ENCODE measurements at places on chromosomes 12 and 14. TPM values are rescaled to one million over a fixed set of nuclear protein-coding genes. Genes with fewer than 3 reads are reported as not detected.

GRCh38 chr12:80222261-80222660, 122.9 kb downstream of the OTOGL start:
- no peak overlapping the region for H3K27ac ChIP-seq
- no peaks in the 10 kb centered on the region for H3K4me1 ChIP-seq
- H3K4me3 ChIP-seq = no peak overlapping the region
- no peak for DNase-seq
- H3K27me3 ChIP-seq = no peaks in the 10 kb centered on the region

DNA sequence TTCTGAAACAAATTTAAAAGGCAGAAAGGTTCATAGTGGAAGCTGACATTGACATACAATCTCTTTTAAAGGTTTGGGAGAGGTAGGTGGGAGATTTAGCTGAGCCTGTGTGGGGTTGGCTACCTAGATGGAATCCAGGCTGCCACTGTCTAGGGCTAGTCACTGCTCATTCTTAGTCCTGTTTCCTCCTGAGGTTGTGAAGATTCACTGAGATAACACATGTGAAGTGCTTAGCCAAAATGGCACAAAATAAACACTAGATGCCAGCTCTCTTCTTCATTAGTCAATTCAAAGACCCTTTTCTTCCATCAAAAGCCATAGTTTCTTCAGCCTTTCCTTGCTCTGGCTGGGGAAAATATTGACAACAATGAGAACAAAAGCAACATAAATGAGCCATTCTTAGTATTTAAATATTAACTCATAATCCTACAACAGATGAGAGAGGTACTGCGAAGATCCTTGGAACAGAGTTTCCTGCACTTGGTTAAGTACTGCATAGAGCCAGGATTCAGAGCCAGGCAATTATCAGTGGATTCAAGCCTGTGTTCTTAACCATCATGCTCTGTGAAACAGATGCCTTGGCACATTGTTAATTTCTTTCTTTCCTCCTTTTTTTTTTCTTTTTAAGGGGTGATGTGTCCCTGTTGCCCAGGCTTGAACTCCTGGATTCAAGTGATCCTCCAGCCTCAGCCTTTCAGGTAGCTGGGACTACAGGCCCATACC, 3.5 kb downstream of the MYF6 start:
- H3K4me3 ChIP-seq = peak overlapping the region; percentile 67
- H3K4me1 ChIP-seq = peaks cover 15% of the 10 kb centered on the region
- no peaks in the 10 kb centered on the region for H3K36me3 ChIP-seq
- H3K27me3 ChIP-seq = peaks cover 18% of the 10 kb centered on the region

DNA sequence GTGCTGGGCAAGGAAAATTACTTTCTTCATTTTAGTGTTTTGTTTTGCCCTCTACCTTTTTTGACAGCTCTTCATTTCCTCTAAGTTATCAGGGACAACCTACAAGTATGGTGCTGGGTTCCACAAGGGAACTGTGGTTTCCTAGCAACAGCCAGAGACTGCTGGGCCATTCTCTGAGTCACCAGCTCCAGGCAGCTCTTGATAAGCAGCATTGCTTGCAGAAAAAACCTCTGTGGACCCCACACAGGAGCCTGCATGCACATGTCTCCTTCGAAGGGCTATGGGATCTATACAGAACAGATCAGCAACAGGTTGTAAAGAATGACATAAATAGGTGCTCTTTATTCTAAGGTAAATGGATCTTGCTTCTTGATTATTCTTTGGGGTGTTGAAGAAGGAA, 81.0 kb upstream of the CCDC196 start:
- no peaks in the 10 kb centered on the region for H3K27me3 ChIP-seq
- no peak for DNase-seq
- no peak overlapping the region for H3K27ac ChIP-seq
- no peak overlapping the region for H3K4me3 ChIP-seq

The ENDOU gene
- total RNA-seq = 0.31 TPM

DNA sequence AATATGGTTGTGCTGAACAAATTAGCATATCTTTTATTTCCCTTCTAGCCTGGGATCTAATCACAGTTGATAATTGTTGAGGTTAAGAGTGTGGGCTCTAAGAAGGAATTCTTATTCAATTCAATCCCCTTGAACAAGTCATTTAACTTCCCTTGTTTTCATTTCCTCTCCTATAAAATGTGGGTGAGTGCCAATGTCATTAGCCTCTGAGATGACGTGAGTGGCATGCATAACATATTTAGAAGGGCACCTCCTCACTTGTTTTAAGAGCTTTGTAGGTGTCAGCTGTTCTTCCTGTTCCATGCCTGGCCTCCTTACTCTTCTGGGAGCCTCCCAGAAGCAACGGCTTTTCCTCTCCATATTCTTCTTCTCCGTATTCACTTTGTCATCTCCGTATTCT, 155.4 kb upstream of the NEDD1 start:
- no peak for DNase-seq
- H3K36me3 ChIP-seq = no peaks in the 10 kb centered on the region
- H3K4me1 ChIP-seq = no peaks in the 10 kb centered on the region
- H3K4me3 ChIP-seq = no peak overlapping the region
- H3K27ac ChIP-seq = no peak overlapping the region

DNA sequence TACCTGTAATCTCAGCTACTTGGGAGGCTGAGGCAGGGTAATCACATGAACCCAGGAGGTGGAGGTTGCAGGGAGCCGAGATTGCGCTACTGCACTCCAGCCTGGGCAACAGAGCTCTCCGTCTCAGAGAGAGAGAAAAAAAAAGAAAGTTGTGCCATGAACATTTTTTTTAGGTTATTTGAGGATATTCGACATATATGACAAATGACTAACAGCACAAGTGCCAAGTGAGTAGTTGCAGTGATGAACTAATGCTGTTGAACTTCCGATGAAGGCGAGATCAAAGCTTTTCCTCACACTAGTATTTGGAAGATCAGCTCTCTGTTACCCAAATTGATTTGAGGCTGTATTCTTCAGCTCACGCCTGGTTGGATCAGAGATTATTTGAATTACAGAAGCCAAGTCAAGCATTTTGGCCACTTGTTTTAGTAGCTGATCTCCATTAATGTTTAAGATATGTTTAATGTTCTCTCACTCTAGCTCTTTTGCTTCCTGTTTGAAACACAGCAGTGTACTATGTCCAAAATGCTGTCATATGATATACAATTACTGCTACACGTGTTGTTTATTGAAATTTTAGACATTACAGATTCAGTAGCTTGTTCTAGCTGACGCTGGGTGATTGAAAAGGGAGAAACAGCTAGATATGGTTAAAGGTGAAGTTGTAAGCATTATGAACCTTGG, 43.4 kb downstream of the WDR20 start:
- peak overlapping the region; percentile 31 for H3K27ac ChIP-seq
- DNase-seq = no peak
- H3K4me1 ChIP-seq = peaks cover 19% of the 10 kb centered on the region

The EML1 gene
- 39.6 TPM for total RNA-seq

DNA sequence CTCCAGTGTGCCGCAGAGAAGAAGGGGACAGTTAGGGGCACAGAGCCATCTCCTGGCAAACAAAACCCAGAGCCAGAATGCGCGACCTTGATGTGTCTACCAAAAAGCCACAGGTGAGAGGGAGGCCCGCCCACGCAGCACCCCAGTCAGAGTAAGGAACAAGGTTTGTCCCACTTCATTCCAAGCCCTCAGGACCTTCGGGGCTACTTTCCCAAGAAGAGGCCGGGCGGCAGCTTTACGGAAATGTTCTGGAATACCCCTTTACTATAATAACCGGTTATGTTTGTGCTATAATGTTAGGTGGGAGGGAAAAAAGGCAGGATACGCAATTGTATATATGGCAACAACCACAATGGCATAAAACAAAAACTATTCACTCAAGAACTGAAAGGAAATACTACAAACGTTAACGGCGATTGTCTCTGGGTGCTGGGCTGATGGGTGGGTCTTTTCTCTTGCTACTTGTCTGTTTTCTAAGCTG, 12.3 kb downstream of the CCDC88C start:
- H3K4me1 ChIP-seq = peaks cover 6% of the 10 kb centered on the region
- H3K27me3 ChIP-seq = no peaks in the 10 kb centered on the region
- peaks cover 6% of the 10 kb centered on the region for H3K36me3 ChIP-seq
- peak overlapping the region; percentile 49 for H3K27ac ChIP-seq

- DNase-seq = no peak
- no peak overlapping the region for H3K4me3 ChIP-seq
- H3K27me3 ChIP-seq = no peaks in the 10 kb centered on the region
These were observed 89.5 kb upstream of the OTX2 start for GRCh38 chr14:56899829-56900228.

The PRH2 gene
- total RNA-seq = not detected

GRCh38 chr12:12599750-12600643, 11.7 kb upstream of the CREBL2 start:
- no peak overlapping the region for H3K27ac ChIP-seq
- no peaks in the 10 kb centered on the region for H3K4me1 ChIP-seq
- H3K4me3 ChIP-seq = no peak overlapping the region
- H3K27me3 ChIP-seq = peaks cover 2% of the 10 kb centered on the region

The RHEBL1 gene
- 1.2 TPM for total RNA-seq

- H3K27ac ChIP-seq = peak overlapping the region; percentile 96
- no peaks in the 10 kb centered on the region for H3K27me3 ChIP-seq
- peak; percentile 64 for DNase-seq
- H3K36me3 ChIP-seq = peaks cover 8% of the 10 kb centered on the region
These were observed 662 bp upstream of the ATP2A2 start for GRCh38 chr12:110280392-110280778.

- H3K4me3 ChIP-seq = no peak overlapping the region
- peaks cover 8% of the 10 kb centered on the region for H3K4me1 ChIP-seq
These were observed 8.6 kb upstream of the SNRNP35 start for GRCh38 chr12:123449249-123449733.

DNA sequence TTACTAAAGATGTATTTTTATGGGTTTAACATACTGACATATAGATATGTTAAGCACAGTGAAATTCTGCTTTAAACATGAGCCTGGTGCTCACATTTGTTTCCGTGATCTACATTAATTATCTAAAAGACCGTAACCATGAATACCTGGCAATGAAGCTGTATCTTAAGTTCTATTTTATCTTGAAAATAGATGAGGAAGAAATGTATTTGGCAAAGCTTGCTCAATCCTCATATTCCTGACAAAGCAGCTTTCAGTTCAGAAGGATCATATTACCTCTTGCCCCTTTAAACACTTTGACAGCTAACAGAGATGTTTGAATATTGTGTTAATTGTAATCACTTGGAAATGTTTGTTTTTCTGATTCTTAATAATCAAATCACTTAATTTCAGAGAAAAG, 9.8 kb downstream of the EPYC start:
- H3K4me3 ChIP-seq = no peak overlapping the region
- H3K27ac ChIP-seq = no peak overlapping the region
- H3K4me1 ChIP-seq = no peaks in the 10 kb centered on the region
- H3K36me3 ChIP-seq = no peaks in the 10 kb centered on the region
- no peaks in the 10 kb centered on the region for H3K27me3 ChIP-seq

GRCh38 chr14:20799456-20799891, 3.2 kb downstream of the RNASE1 start:
- no peaks in the 10 kb centered on the region for H3K27me3 ChIP-seq
- H3K4me1 ChIP-seq = no peaks in the 10 kb centered on the region
- peak overlapping the region; percentile 9 for H3K4me3 ChIP-seq
- peak overlapping the region; percentile 50 for H3K27ac ChIP-seq
- DNase-seq = no peak

The GPHN gene
- 15.9 TPM for total RNA-seq

- peak; percentile 28 for DNase-seq
- H3K36me3 ChIP-seq = no peaks in the 10 kb centered on the region
- no peak overlapping the region for H3K4me3 ChIP-seq
- no peaks in the 10 kb centered on the region for H3K27me3 ChIP-seq
- no peak overlapping the region for H3K27ac ChIP-seq
These were observed 18.0 kb downstream of the MFAP5 start for GRCh38 chr12:8644345-8645248.

DNA sequence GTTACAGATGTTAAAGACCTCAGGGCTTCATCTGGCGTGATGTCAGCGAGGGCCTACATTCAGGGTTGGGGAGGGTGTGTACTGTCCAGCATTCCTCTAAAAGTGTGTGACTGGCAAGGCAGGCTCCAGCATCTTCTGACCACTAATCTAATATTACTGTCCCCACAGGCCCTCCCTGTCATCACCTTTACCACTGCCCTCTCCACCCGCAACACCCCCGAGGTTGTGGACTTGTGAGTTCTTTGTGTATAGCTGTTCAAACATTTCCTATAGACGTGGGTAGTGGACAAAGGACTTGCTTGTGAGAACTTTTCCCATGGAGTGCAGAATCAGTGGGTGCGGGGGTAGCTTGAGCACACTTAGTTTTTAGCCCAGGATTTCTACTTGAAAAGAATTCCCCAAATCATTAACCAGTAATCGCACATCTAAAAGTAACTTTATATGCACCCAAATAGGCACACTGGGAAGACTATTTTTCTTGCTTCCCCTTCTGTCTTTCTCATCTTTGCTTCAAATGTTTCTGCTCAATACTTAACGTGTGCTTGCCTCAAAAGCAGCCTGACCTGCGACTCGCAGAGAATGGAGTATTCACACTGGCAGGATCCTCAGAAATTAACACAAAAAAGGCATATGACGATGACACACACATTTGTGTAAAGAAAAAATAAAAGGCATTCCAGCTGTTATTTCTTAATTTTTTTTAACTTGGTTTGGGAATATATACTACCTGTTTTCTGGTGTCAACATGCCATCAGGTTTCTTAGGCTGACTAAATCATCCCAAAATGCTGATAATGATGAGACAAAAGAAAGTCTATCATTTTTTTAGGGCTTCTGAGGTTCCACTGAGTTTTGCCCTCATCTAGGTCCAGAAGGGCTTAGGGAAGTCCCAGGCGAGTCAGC, 158.4 kb upstream of the HIF1A start:
- no peaks in the 10 kb centered on the region for H3K27me3 ChIP-seq
- H3K27ac ChIP-seq = peak overlapping the region; percentile 60
- DNase-seq = no peak
- no peak overlapping the region for H3K4me3 ChIP-seq

DNA sequence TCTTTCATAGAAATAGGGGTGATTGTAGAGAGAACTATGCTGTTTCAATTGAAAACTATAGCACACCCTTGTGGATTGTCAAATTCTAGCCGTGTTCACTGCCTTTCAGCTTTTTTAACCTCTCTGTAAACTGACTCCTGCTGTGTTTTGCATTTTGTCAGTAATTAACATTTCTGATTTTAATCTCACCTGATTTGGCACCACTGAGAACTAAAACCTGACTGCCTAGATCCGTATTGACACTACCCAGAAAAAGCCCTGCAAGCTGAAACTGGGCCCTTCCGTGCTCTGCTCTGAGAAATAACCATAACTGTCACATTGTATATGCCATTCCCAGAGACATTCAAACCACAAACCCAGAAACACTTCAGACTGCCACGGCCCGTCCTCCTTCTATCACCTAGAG, 26.6 kb upstream of the ETV6 start:
- H3K4me1 ChIP-seq = no peaks in the 10 kb centered on the region
- H3K27ac ChIP-seq = no peak overlapping the region
- no peaks in the 10 kb centered on the region for H3K36me3 ChIP-seq
- no peak for DNase-seq
- no peaks in the 10 kb centered on the region for H3K27me3 ChIP-seq
